ENCODE measurements at places on chromosomes 1 and 21. TPM values are rescaled to one million over a fixed set of nuclear protein-coding genes. Genes with fewer than 3 reads are reported as not detected.

Gene CYP2J2
- total RNA-seq, result 76.4 TPM

Gene PRAMEF17
- not detected for total RNA-seq

Gene RBP7
- total RNA-seq, result 39.3 TPM

Gene MPZ
- total RNA-seq, result 4.4 TPM

Gene RAP1GAP
- 4.5 TPM for total RNA-seq

Gene COL6A1
- total RNA-seq, result 228 TPM

Gene PCBP3
- 3.7 TPM for total RNA-seq

Gene PTBP2
- total RNA-seq, result 11.2 TPM

Gene BRDT
- not detected for total RNA-seq

Gene GLMP
- total RNA-seq, result 16.4 TPM

All from Right ventricle myocardium inferior (tissue), 1 donor.